SHP77 (cell line): ENCODE measurements at places on chromosomes 16 and 17.

DNA sequence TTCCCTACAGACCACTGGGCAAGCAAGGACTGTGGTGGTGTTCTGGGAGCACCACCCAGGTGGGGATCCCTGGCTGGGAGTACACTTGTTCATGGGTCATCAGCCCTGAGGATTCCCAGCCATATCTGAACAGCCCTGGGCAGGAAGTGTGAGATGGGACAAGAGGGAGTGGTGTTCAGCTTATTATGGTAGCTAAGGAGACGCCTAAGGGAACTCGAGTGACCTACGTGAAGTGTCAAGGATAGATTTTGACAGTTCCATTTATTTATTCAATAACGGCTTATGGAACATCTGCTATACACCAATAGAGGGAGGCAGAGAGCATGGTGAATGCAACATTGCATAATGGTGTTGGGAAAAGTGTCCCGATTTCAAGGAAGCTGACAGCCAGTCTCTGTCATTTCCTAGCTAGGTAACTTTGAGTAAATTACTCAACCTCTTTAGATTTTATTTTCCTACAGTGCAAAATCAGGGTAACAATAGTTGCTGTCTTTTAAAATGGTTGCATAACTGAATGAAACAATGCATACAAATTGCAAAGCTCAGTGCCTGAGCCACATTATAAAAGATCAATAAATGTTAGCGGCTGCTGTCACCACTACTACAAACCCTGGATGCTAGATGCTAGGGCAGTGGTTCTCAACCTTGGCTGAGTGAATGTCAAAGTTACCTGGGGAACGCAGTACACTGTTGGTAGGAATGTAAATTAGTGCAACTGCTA, 534.1 kb downstream of the GRIN2A start:
- DNase-seq: peak; percentile 34

DNA sequence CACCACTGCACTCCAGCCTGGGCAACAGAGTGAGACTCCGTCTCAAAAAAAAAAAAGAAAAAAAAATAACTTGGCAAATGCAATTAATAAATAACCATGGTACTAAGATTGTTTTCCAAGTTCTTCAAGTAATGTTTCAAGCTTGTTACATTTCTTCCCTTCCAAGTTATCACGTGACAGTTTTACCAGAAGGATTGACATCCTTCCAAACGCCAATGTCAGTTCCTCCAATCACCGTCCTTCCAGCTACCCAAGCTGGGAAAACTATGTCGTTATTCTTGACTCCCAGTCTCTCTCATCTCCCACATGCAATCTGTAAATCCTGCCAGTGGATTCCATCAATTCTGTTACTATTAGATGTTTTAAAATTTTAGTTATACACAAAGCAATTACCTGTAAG, 3.9 kb upstream of the PHAF1 start:
- no peak for DNase-seq

DNA sequence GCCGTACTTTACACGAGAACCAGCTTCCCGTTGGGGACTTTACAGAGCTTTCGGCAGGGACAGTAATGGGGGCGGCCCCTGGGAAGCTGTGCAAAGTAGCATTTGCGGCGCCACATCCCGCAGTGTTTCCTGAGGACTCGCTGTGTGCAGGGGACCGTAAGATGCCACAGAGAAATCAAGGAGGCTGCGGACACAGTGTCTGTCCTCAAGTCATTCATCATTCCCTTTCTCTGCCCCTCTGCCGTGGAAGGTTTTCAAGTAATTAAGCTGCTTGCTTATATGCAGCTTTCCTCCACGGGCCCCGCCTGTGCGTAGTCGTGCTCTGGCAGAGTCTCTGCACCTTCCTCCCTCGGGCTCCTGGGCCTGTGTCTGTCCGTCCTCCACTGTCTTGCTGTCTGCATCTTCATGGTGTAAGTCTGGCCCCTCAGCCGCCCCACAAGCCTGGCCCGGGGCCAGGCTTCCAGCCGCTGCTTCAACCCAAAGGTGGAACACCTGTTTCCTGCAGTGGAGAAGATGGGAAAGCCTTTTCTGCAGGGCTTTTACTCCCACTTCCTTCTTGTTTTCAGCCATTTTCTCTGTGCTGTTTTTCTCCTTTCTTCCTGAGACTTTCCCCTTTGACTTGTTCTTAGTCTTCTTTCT, 216.9 kb upstream of the CHMP6 start:
- DNase-seq: peak; percentile 80

GRCh38 chr16:30651124-30652004, 604 bp downstream of the PRR14 start:
- DNase-seq: peak; percentile 60

GRCh38 chr17:68204736-68205135, 43.1 kb upstream of the AMZ2 start:
- DNase-seq: no peak

DNA sequence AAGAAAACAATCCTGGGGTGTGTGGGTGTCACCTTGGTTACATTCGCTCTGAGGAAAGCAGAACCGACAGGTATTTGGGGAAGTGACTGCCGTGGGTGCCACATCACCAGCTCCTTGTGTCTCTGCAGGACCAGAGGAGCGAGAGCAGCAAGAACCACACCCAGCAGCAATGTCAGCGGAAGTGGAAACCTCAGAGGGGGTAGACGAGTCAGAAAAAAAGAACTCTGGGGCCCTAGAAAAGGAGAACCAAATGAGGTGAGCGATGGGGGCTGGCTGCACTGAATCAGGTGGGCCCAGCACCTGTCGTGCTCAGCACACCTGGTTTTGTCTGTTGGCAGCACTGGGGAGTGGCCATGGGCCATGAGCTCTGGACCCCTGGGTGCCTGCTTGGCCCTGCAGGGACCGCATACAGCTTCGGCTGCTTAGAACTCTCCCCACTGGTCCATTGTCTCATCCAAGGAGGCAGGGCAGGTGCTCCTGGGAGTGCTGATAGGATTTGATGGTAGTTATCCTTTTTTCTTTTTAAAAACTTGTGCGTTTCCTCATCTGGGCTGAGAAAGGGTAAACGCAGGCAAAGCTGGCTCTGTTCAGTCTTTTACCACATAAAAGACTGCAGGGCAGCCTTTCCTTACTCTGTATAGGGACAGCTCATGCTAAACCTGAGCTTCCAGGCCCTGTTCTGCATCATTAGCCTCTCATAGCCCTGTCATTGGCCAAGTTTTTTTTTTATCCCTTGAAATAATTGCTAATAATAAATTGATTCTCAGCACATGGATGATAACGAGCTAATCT, 29.4 kb downstream of the HMOX2 start:
- DNase-seq: no peak

- peak; percentile 18 for DNase-seq
These were observed 47.7 kb downstream of the CFDP1 start for GRCh38 chr16:75385507-75386152.

DNA sequence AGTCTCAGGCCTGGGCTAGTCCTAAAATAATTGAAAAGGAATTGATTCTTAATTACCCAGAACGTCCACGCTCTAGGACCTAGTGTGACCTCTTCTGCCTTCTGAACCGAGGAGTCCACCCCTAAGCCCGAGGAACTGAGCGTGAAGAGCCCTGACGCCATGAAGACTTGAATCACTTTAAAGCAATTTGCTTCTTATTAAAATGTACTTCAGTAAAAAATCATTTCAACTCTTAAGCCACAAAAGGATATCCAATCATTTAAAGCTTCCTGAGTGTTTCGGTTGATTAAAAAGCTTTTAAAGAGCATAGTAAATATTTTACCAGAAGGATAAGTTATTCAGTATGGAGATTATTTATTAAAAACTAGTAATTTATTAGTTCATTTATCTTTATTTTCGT, 11.6 kb downstream of the HSBP1 start:
- DNase-seq: no peak

DNA sequence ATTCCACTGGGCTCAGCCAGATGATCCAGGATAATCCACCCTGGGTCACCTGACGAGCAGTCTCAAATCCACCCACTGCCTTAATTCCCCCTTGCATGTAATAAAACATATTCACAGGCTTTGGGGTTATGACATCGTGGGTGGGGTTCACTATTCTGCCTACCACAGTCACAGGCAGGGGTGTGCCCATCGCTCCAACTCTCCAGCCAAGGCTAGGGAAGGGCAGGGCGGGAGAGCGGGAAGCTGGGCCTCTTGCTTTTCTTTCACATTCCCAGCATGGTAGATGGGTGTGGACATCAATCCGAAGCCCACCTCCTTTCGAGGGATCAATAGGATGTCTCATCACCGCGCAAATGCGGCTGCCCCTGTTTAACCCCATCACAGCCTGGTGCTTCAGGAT, 12.7 kb upstream of the CD300LD start:
- no peak for DNase-seq

- no peak for DNase-seq
These were observed 9.7 kb upstream of the TIMP2 start for GRCh38 chr17:78934681-78935418.
